ENCODE measurements at places on chromosomes 5 and 9. TPM values are rescaled to one million over a fixed set of nuclear protein-coding genes. Genes with fewer than 3 reads are reported as not detected.
A peak's percentile ranks its signal among the peaks of the same experiment; 100 is the strongest.

Gene FCN2
- total RNA-seq, result not detected

Gene ECM2
- total RNA-seq, result 0.38 TPM

Gene ANKRD20A1
- not detected for total RNA-seq

Gene PCDHA1
- 0.06 TPM for total RNA-seq

Gene ANXA2R
- 1.7 TPM for total RNA-seq

Gene HTR4
- 0.26 TPM for total RNA-seq

Gene ZMAT2
- total RNA-seq, result 45.7 TPM

Gene EGFL7
- total RNA-seq, result 8.9 TPM

Gene ENTPD8
- not detected for total RNA-seq

Gene SLC6A19
- total RNA-seq, result not detected

- DNase-seq, result no peak
These were observed 29.6 kb upstream of the NCS1 start for GRCh38 chr9:130142641-130143040.

GRCh38 chr5:377326-377981 is 55.9 kb downstream of the AHRR start:
- DNase-seq, result no peak

- no peak for DNase-seq
These were observed 51.7 kb downstream of the SH3GL2 start for GRCh38 chr9:17630531-17630949.

DNA sequence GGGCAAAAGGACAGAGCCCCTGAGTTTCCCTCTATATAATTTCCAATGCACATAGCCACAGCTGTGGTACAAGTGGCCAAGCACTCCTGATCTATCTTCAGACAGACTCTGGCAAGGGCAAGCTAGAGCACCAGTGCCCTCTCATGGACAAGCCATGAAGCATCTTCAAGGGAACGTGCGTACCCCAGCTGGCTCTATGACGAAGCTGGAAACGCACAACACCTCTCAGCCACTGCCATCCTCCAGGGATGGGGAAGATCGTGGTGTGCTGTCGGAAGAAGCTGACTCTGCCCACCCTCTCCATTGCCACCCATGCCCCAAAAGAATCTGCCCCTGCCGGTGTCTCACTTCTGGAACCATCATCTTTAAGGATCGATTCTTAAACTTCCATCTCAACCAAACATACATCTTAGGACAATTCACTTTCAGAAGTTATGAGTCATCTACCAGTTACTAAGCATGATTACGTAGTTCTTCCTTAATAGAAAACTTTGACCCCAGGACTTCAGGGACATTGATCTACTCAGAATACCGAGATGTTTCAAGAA is 482.9 kb downstream of the AGTPBP1 start:
- no peak for DNase-seq

- peak; percentile 76 for DNase-seq
These were observed 374.6 kb downstream of the OSTF1 start for GRCh38 chr9:75462866-75463265.

GRCh38 chr5:158658446-158659230 is 441.1 kb downstream of the EBF1 start:
- DNase-seq, result no peak

DNA sequence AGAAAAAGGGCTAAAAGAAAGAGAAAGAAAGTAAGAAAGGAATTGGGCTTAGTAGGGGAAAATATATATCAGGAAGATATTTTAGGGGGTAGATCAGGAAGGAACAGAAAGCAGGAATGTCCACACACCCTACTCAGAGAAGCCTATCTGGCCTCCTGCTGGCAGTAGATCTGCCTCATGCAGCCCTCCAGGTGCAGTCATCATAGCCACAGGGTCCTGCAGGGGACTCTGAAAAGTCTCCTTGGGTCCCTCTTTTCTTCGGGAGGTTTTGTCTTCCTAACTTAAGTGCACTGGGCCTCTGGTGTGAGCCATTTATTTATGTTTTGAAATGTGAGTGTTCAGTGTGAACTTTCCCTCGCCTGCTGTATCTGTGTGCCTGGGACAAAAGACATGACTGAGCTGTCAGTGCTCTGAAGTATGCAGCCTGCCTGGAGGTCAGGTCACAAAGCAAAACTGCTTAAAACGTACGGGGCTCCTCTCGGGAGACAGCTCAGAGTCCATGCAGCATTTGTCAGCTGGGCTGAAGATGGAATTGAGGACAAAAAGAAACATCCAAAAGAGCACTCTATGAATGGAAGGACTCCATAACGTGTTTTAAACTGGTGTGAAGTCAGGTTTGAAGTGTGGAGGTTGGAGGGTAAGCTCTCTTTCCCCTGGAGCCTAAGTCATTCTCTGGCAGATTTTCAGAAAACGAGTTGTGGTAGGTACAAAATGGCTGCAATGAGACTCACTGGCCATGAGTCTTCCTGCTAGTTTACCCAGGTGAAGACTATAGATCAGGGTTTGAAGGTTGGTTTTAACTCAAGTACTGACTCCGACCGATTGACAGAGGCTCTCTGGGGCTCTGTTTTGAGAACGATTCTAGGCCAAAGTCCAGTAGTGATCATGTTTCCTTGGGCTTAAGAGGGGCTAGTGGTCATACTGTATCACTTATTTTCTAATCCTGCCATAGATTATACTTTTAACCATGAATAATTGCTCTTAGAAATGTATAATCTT is 151.8 kb upstream of the GDNF start:
- DNase-seq, result no peak

DNA sequence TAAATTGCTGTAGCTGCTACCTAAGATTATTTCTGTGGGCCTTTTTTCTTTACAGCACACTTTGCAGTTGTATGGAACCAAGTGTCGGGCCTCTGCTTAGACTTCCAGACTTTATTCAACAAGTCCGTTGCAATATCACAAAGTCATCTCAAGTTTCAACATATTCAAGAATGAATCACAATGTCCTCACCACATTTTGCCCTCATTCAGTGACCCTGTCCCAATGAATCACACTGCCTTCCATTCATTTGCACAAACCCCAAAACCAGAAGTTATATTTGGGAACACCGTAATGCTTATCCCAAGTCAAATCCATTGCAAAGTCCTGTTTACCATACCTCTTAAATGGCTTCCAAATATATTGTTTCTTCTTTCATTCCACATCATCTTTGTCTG is 439.6 kb downstream of the CSNK1G3 start:
- peak; percentile 98 for DNase-seq

- no peak for DNase-seq
These were observed 76.0 kb upstream of the CDH10 start for GRCh38 chr5:24720743-24721142.

GRCh38 chr5:151053796-151054462 is 26.9 kb downstream of the TNIP1 start:
- DNase-seq, result no peak

DNA sequence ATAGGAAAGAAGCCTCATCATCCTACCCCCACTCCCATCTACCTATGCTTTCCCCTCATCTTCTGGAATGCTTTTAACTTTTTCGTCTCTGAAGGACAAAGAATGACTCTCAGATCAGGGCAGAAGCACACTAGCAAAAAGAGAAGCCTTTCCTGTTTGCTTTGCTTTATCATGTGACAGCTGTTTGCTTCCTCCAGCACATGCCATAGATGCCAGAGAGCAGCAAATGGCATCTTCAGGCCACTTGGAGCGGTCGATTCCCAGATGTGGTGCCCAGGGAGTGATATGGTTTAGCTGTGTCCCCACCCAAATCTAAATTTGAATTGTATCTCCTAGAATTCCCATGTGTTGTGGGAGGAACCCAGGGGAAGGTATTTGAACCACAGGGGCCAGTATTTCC is 294.8 kb downstream of the GADD45G start:
- DNase-seq, result no peak

DNA sequence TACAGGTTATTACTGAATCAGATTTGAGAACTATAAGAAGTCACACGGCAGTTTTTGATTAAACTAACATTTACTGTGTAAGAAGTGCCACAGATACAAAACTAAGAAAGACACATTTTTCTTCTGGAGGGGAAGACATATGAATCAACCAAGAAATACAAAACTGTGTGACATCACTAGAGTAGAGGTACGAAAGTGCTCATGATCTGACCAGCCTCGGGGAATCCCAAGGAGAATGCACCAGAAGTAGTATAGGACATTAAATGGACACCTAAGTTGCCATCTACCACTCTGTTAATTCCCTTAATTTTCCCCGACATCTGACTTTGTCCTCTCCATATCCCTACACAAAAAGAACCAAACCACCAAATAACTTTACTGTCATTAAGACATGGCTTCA is 5.3 kb upstream of the IFNK start:
- DNase-seq, result no peak

- DNase-seq, result no peak
These were observed 121.2 kb upstream of the GRIN3A start for GRCh38 chr9:101859620-101860019.

Data from LHCN-M2 (cell line).